Thoracic aorta (tissue), 2 donors: ENCODE measurements at places on chromosomes 16 and 17. TPM values are rescaled to one million over a fixed set of nuclear protein-coding genes. Genes with fewer than 3 reads are reported as not detected.

HIRIP3 gene
- 6.1 TPM for total RNA-seq

SLC46A1 gene
- total RNA-seq = 11.9 TPM

PAFAH1B1 gene
- 164 TPM for total RNA-seq

MC1R gene
- total RNA-seq = 13.1 TPM

ITGB4 gene
- 11.6 TPM for total RNA-seq

- no peak for DNase-seq
- no peaks in the 10 kb centered on the region for H3K27me3 ChIP-seq
- H3K4me1 ChIP-seq = no peaks in the 10 kb centered on the region
- H3K27ac ChIP-seq = no peak overlapping the region
- no peaks in the 10 kb centered on the region for H3K36me3 ChIP-seq
- H3K4me3 ChIP-seq = no peak overlapping the region
Measured at GRCh38 chr17:35191001-35191695, 3.0 kb downstream of the SLC35G3 start.

DNA sequence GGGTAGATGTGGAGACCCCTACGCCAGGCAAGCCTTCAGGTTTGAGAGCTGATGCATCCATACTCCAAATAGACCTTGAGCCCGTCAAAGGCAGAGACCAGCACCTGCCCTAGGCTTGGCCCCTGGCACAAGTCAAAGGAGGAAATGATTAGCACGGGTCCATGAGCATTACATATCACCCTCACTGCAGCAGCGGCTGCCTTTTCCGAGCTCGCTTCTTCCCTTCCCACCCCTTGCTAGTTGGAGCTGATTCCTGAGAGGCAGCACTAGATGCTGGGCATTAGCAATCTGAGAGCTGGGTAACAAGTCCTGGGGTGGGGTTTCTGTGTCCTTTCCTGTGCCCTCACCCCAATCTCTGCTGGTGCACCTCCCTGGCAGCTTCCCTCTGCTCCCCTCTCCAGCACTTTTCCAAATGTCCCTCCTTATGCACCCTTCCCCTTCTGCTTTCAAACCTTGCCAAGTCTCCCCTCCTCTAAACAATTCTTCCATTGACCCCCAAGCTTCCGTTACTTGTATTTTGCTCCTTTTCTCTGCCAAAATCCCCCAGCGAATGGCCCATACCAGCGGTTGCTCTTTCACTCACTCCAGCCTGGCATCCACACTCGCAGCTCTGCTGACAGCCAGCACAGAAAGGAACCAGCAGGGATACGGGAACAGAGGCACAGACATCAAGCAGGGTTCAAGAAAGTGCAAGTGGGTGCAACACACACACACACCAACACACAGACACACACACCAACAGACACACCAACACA lies 3.0 kb downstream of the CDRT4 start:
- H3K27me3 ChIP-seq = no peaks in the 10 kb centered on the region
- H3K27ac ChIP-seq = peak overlapping the region; percentile 65
- DNase-seq = no peak

HBA2 gene
- total RNA-seq = 433 TPM

- no peak overlapping the region for H3K4me3 ChIP-seq
- H3K4me1 ChIP-seq = peaks cover 35% of the 10 kb centered on the region
- H3K27ac ChIP-seq = no peak overlapping the region
- H3K27me3 ChIP-seq = no peaks in the 10 kb centered on the region
Measured at GRCh38 chr16:50761267-50761666, 19.4 kb downstream of the CYLD start.

GRCh38 chr17:17391668-17392370 lies 85.0 kb upstream of the MED9 start:
- H3K4me1 ChIP-seq = no peaks in the 10 kb centered on the region
- no peaks in the 10 kb centered on the region for H3K36me3 ChIP-seq
- no peak overlapping the region for H3K27ac ChIP-seq
- H3K27me3 ChIP-seq = no peaks in the 10 kb centered on the region
- no peak overlapping the region for H3K4me3 ChIP-seq
- DNase-seq = no peak

DNA sequence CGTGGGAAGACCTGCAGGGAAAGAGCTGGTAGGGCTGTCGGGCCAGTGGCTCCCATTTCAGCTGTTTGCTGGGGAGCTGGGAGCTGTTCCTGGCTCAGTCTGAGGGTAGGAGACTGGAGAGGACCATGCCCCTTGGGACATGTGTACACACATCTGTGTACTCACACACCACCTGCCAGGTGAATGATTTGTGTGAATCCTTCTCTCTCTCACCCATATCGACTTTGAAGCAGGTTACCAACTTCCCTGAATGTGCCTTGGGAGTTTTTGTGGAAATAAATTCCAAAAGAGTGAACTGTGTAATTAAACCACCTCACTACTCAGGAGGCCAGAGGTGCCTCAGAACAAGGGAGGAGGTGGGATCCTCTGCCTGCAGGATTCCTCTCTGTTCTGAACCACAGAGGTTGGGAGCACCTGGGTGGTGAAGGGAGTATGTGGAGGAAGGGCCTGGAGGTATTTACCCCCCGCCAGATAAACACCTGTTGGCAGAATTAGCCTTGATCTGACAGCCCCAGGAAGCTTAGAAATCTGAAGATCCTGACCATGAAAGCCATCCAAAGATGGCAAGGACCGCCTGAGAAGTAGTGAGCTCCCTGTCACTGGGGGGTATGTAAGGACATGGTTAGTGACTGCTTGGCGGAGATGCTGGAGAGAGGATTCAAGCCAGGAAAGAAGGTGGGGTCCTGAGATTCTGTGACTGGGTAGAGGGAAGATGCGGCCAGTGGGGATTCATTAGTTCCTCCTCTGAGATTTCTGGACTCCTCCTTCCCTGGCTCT lies 3.3 kb downstream of the ABCC3 start:
- H3K36me3 ChIP-seq = no peaks in the 10 kb centered on the region
- H3K4me3 ChIP-seq = no peak overlapping the region
- H3K27ac ChIP-seq = peak overlapping the region; percentile 75
- H3K27me3 ChIP-seq = no peaks in the 10 kb centered on the region
- peaks cover 76% of the 10 kb centered on the region for H3K4me1 ChIP-seq
- no peak for DNase-seq

DNA sequence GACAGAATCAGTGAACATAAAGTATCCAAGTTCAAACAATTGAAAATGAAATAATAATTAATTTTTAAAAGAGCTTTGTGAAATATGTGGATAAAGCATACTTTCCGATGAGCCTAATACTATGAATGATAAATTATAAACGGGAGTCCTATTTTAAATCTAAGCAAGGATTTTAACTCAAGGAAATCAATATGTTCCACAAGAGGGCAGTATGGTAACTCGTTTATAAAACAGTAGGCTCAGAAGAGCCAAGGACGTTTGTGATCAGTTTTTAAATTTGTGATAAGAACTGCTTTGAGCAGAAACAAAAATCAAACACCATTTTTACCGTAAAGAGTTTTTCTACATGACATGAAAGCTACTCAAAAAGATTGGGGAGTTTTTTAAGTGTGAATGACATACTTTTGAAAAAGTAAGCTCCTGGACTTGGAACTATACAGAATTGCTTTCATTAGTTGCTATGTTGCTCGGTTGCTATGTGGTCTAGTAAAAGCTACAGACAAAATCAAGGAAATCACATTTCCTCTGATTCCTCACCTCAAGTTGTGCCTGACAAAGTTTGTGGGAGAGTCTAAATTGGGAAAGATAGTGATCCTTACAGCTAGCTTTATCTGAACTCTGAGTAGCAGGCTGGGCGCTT lies 11.8 kb upstream of the TEKT1 start:
- H3K4me1 ChIP-seq = no peaks in the 10 kb centered on the region
- no peak overlapping the region for H3K27ac ChIP-seq
- no peaks in the 10 kb centered on the region for H3K36me3 ChIP-seq

PRCD gene
- 1.9 TPM for total RNA-seq

DNA sequence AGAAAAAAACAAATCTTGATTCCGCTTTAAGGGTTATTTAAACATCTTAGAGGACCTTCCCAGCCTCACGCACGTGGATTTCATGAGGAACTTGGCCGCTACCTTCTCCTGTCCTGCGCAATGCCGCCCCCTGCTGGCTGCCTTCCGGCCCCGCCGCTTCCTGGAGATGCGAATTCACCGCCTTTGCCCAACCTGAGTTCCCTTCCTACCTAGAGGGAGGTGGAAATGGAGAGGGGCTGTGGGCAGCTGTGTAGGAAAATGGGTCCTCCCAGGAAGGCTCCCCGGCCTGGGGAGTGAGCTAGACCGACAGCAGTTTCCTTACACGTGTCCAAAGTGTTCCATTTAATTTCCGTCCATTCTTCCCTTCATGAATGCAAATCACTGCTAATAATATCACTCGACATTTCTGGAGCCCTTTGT lies 1.0 kb upstream of the ABCC12 start:
- H3K4me1 ChIP-seq = no peaks in the 10 kb centered on the region
- H3K36me3 ChIP-seq = no peaks in the 10 kb centered on the region
- DNase-seq = peak; percentile 11
- no peaks in the 10 kb centered on the region for H3K27me3 ChIP-seq
- H3K27ac ChIP-seq = no peak overlapping the region

DNA sequence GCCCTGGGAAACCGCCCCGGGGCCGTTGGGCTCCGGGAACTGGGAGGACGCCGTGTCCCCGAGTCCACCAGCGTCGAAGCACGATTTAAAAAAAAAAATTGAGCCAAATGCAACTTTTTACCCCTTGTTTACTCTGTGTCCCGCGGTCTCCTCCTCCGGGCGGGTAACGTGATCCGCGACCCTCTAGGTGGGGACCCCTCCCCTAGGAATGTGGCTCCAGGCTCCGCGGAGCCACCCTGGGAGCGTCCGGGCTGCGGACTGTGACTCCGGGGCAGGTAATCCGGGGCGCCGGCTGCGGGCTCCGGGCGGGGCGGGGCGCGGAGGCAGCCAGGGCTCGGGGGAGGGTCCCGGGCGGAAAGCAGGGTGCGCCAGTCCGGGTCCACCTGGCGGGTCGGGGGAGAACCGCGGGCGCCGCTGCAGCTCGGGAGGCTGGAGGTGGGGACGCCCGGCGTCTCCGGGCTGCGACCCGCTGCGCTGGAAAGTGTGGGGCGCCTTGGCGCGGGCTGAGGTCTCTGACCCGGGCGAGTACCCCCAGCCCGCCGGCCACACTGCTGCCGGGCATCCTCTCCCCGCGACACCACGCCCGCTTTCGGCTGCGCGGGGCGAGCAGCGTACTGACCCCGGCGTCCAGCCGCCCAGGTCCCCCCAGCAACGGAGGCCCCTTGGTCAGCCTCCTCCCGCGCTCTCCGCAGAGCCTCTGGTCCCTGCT lies 852 bp upstream of the HELZ start:
- DNase-seq = no peak
- peak overlapping the region; percentile 56 for H3K27ac ChIP-seq
- no peaks in the 10 kb centered on the region for H3K36me3 ChIP-seq
- H3K27me3 ChIP-seq = no peaks in the 10 kb centered on the region
- peaks cover 35% of the 10 kb centered on the region for H3K4me1 ChIP-seq

- H3K4me1 ChIP-seq = no peaks in the 10 kb centered on the region
- H3K27ac ChIP-seq = no peak overlapping the region
- H3K4me3 ChIP-seq = no peak overlapping the region
- H3K36me3 ChIP-seq = no peaks in the 10 kb centered on the region
Measured at GRCh38 chr16:76771216-76771615, 419.8 kb upstream of the MON1B start.

- H3K27me3 ChIP-seq = no peaks in the 10 kb centered on the region
- no peak for DNase-seq
- no peak overlapping the region for H3K4me3 ChIP-seq
Measured at GRCh38 chr16:4465977-4466779, 8.2 kb downstream of the NMRAL1 start.

GRCh38 chr16:88058136-88058535 lies 106.9 kb downstream of the BANP start:
- H3K4me3 ChIP-seq = no peak overlapping the region
- DNase-seq = no peak
- H3K4me1 ChIP-seq = peaks cover 14% of the 10 kb centered on the region
- H3K36me3 ChIP-seq = no peaks in the 10 kb centered on the region
- no peaks in the 10 kb centered on the region for H3K27me3 ChIP-seq

DNA sequence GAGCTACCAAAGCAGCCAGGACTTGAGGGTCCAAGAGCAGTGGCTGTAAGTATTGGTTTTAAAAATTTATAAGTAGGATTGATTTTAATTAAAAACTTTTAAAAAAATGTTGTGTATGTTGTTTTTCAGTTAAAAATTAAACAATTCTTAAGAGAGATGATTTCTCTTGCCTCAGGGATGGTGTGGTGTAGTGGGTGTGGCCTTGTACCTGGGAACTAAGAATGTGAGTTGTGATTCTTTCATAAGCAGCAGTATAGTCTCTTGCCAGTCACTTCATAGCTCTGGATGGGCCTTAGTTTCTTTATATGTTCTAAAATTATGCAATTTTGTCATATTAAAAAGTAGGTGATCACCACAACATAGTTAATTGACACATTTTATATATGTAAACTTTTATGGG lies 99.5 kb downstream of the FTO start:
- no peak overlapping the region for H3K27ac ChIP-seq
- no peak overlapping the region for H3K4me3 ChIP-seq
- peaks cover 6% of the 10 kb centered on the region for H3K4me1 ChIP-seq
- H3K36me3 ChIP-seq = no peaks in the 10 kb centered on the region
- no peaks in the 10 kb centered on the region for H3K27me3 ChIP-seq

- DNase-seq = no peak
- H3K4me3 ChIP-seq = peak overlapping the region; percentile 57
- peaks cover 35% of the 10 kb centered on the region for H3K4me1 ChIP-seq
- H3K36me3 ChIP-seq = no peaks in the 10 kb centered on the region
Measured at GRCh38 chr17:77610972-77611521, 347.5 kb upstream of the TNRC6C start.

DNA sequence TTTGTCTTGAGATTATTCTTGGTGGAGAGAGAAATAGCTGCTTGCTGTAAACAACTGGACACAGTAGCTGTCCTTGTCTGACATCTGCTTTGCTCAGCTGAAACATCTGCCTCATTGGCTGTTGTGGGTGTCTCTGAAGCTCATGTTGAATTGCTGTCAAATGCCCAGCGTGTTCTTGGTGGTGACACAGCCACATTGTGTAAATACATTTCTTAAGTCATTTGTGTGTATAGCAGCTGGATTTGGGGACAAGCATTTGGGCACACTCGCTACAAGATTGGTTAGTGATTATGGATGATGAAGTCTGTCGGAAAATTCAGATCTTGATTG lies 5.3 kb downstream of the FAM234A start:
- no peak for DNase-seq
- peaks cover 9% of the 10 kb centered on the region for H3K4me1 ChIP-seq
- H3K36me3 ChIP-seq = no peaks in the 10 kb centered on the region
- no peak overlapping the region for H3K4me3 ChIP-seq

GRCh38 chr16:10039220-10040096 lies 142.8 kb downstream of the GRIN2A start:
- no peaks in the 10 kb centered on the region for H3K36me3 ChIP-seq
- DNase-seq = no peak
- no peak overlapping the region for H3K27ac ChIP-seq
- H3K27me3 ChIP-seq = no peaks in the 10 kb centered on the region

TEKT5 gene
- total RNA-seq = not detected

- no peak overlapping the region for H3K27ac ChIP-seq
- no peak overlapping the region for H3K4me3 ChIP-seq
- H3K27me3 ChIP-seq = no peaks in the 10 kb centered on the region
- H3K4me1 ChIP-seq = peaks cover 13% of the 10 kb centered on the region
Measured at GRCh38 chr17:39277110-39277509, 51.4 kb upstream of the STAC2 start.

DRC3 gene
- total RNA-seq = 0.27 TPM

DNA sequence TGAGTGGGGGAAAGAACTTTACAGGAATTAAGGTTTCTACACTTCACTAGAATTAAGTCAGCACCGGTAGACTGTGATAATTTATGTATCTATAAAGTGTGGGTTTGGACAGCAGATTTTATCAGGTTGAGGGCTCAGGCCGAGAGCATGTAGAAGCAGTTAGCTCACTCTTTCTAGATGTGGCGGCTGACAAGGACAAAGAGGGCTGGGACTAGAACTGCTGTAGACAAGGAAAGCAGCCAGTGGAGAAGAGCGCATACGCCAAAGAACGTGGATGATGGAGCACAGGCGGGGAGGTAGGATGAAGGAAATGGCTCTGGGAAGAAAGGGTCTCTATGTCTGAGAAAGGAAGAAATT lies 504 bp upstream of the GOSR1 start:
- no peak for DNase-seq
- H3K27me3 ChIP-seq = no peaks in the 10 kb centered on the region
- peak overlapping the region; percentile 90 for H3K27ac ChIP-seq
- peak overlapping the region; percentile 93 for H3K4me3 ChIP-seq
- H3K4me1 ChIP-seq = peaks cover 5% of the 10 kb centered on the region
- H3K36me3 ChIP-seq = no peaks in the 10 kb centered on the region
